ENCODE measurements at places on chromosomes 13 and 19.

GRCh38 chr19:6803036-6803404, 30.5 kb downstream of the VAV1 start:
- DNase-seq: no peak

DNA sequence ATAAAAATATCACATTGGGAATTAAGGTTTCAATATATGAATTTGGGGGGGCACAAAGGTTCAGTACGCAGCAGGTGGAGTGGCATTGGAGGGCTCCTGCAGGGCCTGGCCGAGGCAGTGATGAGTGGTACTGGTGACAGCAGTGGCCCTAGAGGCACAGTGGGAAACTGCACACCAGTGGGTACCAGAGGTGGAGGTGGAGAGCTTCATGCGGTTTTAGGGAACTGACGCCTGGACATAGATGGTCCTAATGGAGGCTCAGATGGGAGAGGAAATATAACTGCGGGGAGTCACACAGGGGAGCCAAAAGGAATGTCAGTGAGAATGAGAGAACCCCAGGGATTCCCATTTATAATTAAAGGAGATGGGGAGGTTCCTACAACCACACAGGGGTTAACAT, 156.2 kb downstream of the COG6 start:
- no peak for DNase-seq

DNA sequence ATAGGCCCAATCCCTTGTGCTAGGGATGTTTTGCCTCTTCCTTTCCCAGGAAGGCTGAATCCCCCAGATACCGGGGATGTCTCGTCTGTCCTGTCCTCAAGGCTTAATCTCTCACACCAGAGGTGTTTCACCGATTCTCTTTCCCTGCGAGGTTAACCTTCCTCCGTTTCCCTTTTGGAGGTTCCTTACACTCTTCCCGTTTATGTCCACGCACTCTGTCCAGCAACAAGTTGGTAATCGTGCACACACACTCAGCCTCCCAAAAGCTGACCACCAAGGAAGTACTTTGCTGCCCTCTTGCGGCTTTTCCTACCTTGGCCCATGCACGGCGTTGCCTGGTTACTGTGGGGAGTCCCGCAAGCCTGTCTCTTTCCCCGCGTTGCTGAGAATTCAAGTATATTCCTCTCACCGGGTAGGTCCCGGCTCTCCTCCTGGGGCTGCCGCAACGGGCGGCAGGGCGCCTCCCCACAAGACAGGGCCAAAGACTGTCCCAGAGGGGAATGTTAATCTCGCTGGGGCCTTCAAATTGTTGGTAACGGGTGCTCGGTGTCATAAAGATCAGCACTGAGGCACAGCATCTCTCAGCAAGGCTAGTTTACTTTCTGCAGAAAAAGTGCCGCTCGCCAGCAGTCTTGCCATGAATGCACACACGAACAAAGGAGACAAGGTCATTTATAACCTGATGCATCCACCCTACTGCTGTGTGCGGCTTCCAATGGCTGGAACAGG, 36.7 kb upstream of the CD177 start:
- DNase-seq: no peak

DNA sequence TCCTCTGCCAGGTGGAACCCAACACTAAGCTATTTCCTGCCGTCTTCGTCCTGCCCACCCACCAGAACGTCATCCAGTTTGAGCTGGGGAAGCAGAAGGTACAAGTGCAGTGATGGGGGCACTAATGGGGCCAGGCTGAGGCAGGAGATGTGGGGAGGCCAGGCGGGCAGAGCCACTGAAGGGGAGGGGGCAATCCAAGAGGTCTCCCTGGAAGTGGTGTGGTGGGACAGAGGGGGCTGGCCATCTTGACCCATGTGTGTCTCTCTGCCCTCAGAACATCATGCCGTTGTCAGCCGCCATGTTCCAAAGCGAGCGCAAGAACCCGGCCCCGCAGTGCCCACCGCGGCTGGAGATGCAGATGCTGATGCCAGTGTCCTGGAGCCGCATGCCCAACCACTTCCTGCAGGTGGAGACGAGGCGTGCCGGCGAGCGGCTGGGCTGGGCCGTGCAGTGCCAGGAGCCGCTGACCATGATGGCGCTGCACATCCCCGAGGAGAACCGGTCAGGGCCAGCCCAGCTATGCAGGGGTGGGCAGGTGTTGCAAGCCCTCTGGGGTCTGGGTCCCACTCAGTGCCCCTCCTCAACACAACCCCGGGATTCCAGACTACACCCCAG, 49.6 kb downstream of the RYR1 start:
- DNase-seq: no peak

- DNase-seq: no peak
Observed at GRCh38 chr13:44573790-44574465, 2.2 kb downstream of the TSC22D1 start.

DNA sequence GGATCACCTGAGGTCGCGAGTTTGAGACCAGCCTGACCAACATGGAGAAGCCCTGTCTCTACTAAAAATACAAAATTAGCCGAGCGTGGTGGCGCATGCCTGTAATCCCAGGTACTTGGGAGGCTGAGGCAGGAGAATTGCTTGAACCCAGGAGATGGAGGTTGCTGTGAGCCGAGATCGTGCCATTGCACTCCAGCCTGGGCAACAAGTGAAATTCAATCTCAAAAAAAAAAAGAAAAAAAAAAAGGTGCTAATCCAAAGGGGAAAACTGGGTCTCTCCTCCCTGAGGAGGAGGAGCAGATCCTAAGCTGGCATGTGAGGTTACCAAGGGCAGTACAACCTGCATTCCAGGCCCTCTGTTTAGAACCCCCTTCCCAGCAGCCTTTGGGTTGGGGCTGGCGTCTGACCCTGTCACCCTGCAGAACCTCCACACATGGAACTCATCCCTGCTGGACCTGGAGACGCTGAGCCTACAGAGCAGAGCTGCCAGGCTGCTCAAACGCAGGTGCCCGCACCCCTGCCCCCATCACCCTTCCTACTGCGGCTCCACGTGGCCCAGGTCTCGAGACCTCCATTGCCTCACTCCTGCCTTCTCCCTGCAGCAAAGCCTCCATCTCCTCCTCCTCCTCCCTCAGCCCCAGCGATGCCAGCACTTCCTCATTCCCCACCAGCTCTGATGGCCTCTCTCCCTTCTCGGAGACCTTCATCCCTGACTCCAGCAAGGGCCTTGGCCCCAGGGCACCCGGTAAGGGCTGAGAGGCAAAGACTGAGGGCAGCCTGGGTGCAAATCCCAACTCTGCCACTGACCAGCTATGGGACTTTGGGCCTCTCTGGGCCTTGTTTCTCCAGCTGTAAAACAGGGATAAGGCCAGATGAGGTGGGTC, 6.7 kb downstream of the PROSER3 start:
- no peak for DNase-seq

GRCh38 chr19:33032218-33032781, 32.4 kb downstream of the RHPN2 start:
- no peak for DNase-seq

- no peak for DNase-seq
Observed at GRCh38 chr13:40288259-40288658, 378.2 kb downstream of the FOXO1 start.

GRCh38 chr19:19459073-19459472, 53.6 kb downstream of the GATAD2A start:
- no peak for DNase-seq

GRCh38 chr19:41707502-41707812, 969 bp upstream of the CEACAM5 start:
- DNase-seq: no peak

GRCh38 chr13:74226791-74227475, 92.7 kb upstream of the KLF12 start:
- no peak for DNase-seq

DNA sequence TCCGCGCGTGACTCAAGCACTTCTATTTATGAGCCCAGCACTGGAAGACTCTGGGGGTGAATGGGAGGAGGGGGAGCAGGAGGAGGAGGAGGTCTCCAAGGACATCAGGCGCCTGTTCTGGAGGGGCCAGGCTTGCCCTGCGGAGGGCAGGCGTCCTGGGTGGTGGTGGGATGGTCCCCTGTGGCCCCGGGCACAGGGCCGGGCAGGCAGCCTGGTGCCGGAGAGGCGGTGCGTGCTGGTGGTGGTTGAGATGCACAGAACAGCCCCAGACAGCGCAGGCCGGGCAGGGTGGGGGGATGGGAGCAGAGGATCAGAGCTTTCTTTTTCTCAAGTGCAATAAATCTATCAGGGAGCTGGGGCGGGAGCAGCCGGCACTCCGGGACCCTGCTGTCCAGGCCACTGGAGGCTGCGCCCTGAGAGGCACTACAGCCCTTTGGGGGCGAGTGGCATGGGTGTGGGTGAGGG, 14.0 kb downstream of the NKPD1 start:
- DNase-seq: no peak

- DNase-seq: no peak
Observed at GRCh38 chr19:8146877-8147581, 2.4 kb downstream of the FBN3 start.

DNA sequence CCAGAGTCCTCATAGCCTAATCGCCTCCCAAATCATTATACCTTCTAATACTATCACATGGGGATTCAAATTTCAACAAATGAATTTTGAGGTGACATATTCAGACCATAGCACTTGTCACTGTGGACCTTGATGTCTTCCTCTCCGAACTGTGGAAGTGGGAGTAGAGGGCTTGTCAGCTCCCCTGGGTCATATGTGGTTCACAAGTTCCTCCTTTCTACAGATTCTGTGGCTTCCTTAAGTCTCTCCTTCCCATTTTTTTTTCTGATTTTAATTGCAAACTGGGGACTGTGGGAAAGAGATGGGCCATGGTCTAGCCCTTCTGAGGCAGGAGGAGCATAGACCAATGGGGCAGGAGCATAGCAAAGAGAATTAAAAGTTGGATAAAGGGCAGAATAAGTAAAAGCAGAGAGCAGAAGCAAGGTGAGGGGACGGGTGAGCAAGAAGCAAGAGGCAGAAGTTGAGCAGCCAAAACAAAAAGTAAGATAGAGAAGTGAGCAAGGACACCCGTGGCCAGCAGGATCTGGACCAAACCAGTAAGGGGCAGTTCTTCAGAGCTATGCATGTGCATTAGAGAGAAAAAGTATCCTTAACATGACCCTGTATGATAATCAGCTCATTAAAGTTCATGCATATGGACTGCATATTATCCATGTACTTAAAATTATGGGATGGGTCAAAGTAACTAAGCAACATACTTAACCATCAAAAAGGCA, 2.6 kb upstream of the SIGLEC7 start:
- no peak for DNase-seq

GRCh38 chr13:95317039-95317989, 16.1 kb upstream of the ABCC4 start:
- no peak for DNase-seq

DNA sequence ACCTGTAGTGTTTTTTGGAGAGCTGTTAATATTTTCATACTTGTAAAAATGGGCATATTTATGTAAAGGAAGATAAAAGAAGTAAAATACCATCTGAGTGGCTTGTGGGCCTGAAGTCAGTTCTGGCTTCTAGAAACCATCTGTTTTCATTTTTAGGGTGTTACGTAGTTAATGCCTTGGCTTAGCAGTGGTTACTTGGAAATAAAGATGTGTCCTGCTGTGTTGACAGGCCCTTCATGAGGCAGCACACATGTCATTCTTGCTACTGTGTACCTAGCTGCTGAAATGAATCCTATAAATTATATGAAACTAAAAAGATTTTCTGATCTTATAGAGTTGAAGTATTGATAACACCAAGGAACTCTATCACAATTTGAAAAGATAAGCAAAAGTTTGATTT, 16.0 kb downstream of the ILF3 start:
- no peak for DNase-seq

GRCh38 chr19:35212241-35212640, 16.3 kb downstream of the FAM187B start:
- DNase-seq: no peak

DNA sequence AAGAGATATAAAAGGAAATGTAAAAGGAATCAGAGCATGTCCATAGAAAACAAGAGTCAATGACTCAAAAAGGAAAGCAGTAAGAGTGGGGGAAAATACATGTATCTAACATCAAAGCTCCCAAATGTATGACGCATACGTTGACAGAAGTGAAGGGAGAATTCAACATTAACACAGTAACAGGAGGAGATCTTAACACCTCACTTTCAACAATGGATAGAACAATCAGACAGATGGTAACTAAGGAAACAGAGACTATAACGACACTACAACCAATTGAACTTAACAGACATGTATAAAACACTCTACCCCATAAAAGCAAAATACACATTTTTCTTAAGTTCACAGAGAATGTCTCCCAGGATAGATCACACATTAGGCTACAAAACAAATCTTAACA, 774.8 kb upstream of the ARGLU1 start:
- DNase-seq: no peak

DNA sequence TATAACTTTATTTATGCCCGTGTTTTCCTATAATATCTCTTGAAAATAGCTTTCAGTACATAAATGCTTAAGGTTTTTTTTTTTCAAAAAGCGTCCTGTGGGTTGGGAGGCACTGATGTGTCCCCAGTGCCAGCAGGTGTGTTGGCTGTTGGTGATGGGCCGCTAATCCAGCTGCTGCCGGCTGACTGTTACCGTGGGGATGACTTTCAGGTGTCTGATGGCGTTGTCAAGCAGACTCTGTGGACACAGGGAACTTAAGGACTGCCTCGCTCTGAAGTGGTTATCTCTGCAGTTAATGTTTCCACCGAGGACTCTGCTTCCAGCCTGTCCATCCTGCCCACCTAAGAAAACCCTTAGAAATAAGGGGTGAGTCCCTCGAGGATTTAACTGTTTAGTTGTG, 94.5 kb downstream of the ANKRD10 start:
- DNase-seq: no peak

GRCh38 chr19:47790398-47790814, 11.9 kb downstream of the SELENOW start:
- DNase-seq: peak; percentile 83

DNA sequence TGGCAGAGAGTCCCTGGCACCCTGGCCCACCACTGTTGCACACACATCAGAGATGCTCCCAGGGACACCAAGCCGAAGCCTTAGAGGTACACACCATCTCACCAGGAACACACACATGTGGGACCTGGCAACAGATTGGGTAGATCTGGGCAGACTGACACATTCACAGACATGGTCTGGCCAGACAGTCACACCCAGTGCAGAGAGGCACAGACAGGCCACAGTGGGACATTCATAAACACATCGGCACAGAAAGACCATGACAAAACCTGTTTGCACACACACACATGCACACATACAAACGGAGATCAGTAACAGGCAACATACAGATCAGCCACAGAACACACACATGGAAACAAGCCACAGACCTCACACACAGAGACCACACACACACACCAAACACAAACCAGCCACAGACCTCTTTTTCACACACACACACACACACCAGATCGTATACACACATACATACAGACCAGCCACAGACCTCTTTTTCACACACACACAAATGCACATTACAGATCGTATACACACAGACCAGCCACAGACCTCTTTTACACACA, 6.3 kb upstream of the JUNB start:
- peak; percentile 46 for DNase-seq
